Activated naive CD4-positive, alpha-beta T cell (primary cell): ENCODE measurements at places on chromosomes 1 and 21.

- DNase-seq: no peak
These were observed 215.8 kb upstream of the ZRANB2 start for GRCh38 chr1:71296551-71297134.

DNA sequence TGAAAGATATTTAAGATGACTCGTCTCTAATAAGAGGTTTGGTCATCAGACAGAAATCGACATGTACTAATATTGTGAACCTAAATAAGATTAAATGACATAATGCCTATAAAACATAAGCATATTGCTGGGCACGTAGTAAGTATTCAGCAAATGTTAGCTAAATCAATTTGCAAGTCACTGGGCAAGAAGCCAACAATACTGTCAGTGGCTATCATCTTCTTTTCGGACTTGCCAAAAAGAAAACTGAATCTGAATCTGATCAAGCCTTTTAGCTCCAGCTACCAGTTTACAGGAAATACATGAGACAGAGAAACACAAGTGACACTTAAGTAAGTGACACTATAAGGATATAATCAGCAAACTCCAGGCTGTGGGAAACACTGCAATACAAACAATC is 46.0 kb downstream of the RPL5 start:
- DNase-seq: no peak

- DNase-seq: no peak
These were observed 41.2 kb upstream of the NRDC start for GRCh38 chr1:51919684-51920083.

- no peak for DNase-seq
These were observed 18.7 kb upstream of the SLAMF1 start for GRCh38 chr1:160665330-160666078.

DNA sequence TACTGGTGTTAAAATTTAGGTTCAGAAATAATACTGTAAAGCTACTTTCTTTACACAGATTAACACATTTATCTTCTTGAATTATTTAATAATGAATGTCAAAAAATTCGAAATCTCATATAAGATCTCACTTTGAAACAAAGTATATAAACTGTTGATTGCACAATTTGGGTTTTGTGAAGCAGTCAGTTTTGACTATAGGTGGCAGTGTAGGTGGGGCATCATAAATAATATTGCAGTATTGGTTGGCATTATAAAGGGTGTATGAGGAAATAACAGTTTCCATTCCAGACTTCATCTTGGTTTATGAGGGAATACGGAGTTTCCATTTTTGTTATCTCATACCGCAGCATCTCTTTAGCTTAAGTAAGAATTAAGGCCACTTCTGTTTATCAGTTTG is 49.9 kb downstream of the SUCO start:
- DNase-seq: no peak

GRCh38 chr1:47568763-47569162 is 130.9 kb downstream of the FOXD2 start:
- DNase-seq: no peak

GRCh38 chr1:46368791-46369190 is 25.3 kb upstream of the FAAH start:
- no peak for DNase-seq

DNA sequence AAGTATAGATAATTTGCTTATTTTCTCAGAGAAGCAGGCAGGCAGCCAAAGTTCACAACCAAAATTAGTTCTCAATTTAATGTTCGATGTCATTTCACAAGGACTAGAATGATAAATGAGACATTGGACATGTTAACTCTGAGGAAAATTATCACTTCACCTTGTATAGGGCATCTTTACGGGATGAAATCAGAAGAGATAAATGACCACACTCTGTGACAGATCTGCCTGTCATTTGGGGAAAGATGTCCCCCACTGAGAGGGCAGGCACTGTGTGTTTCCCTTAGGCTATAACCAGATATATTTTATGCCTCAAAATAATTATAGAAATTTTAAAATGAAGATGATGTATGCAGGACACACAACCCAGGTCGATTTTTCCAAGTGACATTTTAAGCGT is 642.9 kb downstream of the BRINP3 start:
- DNase-seq: no peak

DNA sequence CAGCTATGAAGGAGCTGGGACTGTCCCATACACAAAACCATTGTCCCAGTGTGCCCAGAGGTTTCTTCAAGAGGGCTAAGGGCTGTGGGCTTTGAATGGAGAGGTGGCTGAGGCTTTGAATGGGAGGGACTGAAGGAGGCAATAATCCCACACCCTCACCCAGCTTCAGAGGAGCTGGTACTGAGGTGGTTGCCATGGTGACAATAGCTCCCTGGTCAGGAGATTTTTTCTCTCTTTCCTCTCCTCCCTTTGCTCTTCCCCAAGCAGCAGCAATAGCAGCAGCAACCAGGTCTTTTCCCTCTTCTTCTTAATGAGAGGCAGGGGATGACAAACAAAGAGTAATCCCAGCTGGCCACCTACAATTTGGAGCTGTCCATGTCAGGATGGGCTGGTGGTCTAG is 1.6 kb downstream of the HPCAL4 start:
- no peak for DNase-seq

GRCh38 chr1:52658795-52659194 is 25.8 kb downstream of the SHISAL2A start:
- no peak for DNase-seq

GRCh38 chr21:43728467-43729390 is 9.8 kb downstream of the PDXK start:
- DNase-seq: peak; percentile 57

DNA sequence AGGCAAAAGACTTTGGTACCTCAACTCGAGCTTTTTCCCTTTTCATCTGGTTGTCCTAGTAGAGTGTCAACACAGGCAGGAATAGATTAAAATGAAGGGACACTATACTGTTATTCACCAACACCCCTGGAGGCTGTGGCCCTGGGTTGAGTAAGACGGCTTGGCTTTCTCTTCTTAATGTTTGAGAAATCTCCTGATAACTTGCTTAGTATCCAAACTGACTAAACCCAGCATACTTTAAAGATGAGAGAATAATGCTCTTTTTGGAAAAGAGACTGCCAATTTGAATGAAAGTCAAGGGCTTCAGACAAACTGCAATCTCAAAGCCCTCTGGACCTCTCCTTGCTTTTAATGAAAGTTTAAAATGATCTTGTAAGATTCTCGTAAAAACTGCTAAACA is 2.6 kb upstream of the SLC30A1 start:
- no peak for DNase-seq

- no peak for DNase-seq
These were observed 37.8 kb downstream of the ELK4 start for GRCh38 chr1:205593967-205594366.

DNA sequence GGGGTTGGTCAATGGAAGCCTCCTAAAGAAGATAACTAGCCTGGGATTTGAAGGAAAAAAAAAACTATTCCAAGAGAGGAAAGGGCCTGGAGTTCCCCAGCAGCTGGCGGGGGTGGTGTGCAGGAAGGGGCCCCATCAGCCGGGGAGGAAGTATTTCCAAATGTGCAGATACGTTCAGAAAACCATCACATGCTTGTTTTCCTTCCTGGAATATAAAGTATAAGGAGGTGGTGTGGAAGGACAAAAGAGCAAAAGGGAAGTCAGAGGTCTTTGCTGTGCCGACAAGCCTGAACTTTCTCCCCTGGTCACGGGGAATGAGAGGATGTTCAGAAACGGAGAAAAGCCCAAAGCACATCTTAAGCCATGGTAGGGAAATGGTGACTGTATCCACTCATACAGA is 72.0 kb upstream of the BACE2 start:
- DNase-seq: no peak

GRCh38 chr21:33339918-33340317 is 15.1 kb downstream of the IFNAR1 start:
- DNase-seq: no peak

DNA sequence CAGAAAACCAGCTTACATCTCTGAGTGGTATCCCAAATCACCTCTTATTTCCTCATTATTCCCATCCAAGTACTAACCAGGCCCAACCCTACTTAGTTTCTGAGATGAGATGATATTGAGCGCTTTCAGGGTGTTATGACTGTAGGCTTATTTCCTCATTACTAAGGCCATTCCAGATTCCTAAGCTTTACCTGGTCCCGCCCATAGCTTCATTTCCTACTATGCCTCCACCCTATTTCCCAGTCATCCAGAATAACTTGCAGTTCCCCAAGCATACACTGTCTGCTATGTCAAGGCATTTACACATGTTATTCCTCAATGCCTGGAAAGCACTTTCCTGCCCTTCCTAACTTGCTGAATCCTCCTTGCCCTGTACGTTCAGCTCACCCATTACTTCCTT is 79.3 kb upstream of the SPAG17 start:
- DNase-seq: no peak
